ENCODE measurements at places on chromosomes 3 and 15.

DNA sequence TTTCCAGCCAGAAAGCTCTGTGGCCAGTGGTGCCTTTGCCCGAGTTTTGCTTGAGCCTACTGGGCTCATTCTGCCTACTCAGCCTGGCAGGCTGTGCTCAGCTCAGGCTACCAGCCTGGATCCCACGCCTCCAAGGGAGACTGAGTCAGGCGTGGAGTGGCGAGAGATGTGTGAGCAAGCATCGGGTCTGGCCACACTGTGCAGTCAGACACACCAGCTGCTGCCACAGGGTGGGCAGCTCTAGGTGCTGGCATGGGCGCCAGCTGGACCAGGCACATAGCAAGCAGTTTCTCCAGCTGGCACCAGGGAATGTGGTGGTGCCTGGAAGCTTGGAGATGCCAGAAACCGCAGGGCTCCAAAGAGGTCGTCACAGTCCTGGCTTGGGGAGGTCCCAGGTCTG is 498.5 kb upstream of the CNTN4 start:
- DNase-seq = no peak

GRCh38 chr3:101020351-101021015 is 27.3 kb upstream of the ABI3BP start:
- DNase-seq = no peak

GRCh38 chr15:88120026-88120425 is 136.5 kb downstream of the NTRK3 start:
- DNase-seq = peak; percentile 56

DNA sequence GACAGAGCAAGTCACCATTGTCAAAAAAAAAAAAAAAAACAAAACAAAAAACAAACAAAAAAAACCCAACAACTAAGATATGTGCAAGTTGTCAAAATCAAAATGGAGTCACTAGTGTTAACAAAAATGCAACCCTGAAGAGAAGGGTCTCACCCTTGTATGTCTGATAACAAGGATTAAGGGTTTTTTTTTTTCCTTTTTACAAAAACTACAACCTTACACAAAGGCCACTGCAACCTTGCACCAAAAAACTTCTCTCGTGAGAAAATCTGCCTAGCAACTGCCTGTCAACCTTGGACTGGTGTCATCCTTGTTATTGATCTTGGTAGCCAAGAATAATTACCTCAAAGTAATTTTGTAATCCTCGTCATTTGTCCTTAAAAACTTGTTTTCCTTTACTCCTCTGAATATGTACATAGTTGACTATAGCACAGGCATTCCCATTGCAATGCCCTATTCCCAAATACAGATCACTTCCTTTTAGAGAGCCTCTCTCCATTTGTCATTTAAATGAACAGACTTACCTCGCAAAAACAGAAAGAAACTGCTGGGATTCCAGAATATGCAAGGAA is 24.0 kb downstream of the TFRC start:
- DNase-seq = no peak

- DNase-seq = no peak
Observed at GRCh38 chr3:82354228-82354627, 592.8 kb upstream of the GBE1 start.

DNA sequence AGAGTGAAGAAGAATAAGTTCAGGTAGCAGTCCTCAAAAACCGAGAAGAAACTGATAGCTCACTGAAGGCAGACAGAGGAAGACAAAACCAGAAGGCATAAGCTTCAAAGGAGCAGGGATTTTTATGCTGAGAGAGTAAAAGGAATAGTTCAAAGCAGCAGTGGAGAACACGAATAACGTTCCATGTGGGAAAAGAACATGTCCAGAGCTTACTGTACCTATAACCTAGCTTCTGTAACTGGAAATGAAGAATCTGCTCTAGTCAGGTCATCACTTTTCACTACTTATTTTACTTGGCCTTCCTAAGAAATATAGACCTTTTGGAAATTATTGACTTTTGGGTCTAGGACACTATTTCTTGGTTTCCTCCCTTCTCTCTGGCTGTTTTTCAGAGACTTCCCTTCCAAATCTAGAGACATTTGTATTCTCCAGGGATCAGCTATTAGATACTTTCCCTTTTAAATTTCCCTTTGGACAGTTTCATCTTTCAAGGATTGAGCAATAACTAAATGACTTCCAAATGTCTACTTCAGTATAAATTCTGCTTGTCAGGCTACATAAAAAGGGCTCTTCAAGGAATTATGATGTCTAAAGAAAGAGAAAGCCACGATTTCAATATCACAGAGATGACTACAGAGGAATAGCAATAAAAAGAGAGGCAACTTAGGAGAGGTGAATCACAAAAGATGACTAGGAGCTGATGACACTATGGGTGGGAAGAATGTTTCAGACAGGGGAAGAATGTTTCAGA is 46.7 kb downstream of the UBE3A start:
- DNase-seq = no peak

DNA sequence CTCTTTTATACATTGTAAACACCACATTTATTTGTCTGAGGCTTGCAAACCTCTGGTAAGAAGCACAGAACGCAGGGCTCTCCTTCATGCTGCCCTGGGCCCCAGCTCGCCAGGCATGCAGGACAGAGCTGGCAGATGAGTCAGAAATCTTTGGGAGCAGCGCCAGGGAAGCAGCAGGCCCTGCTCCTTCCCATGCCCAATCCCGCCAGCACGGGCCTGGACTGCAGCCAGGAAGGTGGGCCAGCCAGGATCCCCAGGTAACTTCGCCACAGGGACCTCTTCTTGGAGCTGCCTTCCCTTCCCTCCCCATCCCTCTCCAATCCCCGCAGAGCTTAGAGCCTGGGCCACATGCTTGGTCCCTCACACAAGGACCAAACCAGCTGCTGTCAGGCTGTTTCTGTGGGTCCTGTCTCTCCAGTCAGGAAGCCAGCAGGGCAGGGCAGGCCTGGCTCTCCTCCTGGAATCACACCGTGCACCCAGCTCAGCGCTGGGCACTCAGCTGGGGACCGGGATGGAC is 8.8 kb downstream of the STOML1 start:
- no peak for DNase-seq

DNA sequence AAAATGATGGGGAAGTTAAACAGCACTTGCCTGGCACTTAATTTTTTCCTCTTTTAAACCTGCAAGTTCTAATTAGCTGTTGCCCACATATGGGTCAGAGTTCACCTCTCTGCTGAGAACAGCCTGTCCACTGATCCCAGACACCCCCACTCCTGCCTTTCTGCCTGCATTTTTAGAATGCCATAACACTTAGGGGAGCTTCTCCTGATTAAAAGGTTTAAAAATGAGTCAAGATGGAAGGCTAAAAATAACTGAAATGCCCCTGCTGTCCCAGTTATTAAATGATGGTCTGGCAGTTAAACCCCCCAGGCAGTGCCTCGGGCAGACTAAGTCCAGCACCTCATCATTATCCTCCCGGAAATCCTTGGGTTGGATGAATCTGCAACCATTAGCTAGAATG is 913.6 kb upstream of the ARPP21 start:
- DNase-seq = no peak

- no peak for DNase-seq
Observed at GRCh38 chr3:124747111-124747981, 17.1 kb downstream of the UMPS start.

Data from NCI-H1417 treated with DMSO at 0.1 percent for 48 hours (cell line).